ENCODE measurements at places on chromosomes 2 and 18. TPM values are rescaled to one million over a fixed set of nuclear protein-coding genes. Genes with fewer than 3 reads are reported as not detected.

The UBXN2A gene
- total RNA-seq = 11.0 TPM

DNA sequence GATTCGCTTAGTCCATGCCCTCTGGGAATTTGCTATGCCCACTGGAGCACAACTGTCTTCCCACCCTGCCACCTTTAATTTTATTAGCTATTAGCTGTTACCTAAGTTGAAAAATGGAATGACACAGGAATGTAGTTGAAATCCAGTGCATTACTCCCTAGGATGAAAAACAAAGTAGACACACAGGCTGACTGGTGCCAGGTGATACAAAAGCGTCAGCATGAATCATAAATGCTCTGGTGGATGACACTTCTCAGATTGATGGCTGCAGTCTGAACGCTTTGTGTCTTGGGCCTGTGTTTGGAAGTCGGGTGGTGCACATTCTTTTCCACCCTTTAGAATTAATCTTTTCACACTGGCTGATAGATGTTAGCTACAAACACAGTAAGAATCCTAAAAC, 802.0 kb downstream of the DCC start:
- no peaks in the 10 kb centered on the region for H3K4me1 ChIP-seq
- H3K27ac ChIP-seq = no peak overlapping the region
- H3K4me3 ChIP-seq = no peak overlapping the region
- H3K27me3 ChIP-seq = no peaks in the 10 kb centered on the region
- H3K36me3 ChIP-seq = no peaks in the 10 kb centered on the region
- DNase-seq = no peak

The KYNU gene
- 0.75 TPM for total RNA-seq

- H3K36me3 ChIP-seq = no peaks in the 10 kb centered on the region
- no peak overlapping the region for H3K27ac ChIP-seq
- H3K4me3 ChIP-seq = no peak overlapping the region
- H3K27me3 ChIP-seq = no peaks in the 10 kb centered on the region
These were observed 97.5 kb downstream of the TFCP2L1 start for GRCh38 chr2:121187351-121187981.

GRCh38 chr2:341017-341542, 53.2 kb upstream of the ALKAL2 start:
- no peaks in the 10 kb centered on the region for H3K27me3 ChIP-seq
- no peak overlapping the region for H3K27ac ChIP-seq
- H3K4me3 ChIP-seq = no peak overlapping the region

GRCh38 chr2:172252154-172252553, 149.5 kb upstream of the DLX2 start:
- H3K4me3 ChIP-seq = no peak overlapping the region
- no peaks in the 10 kb centered on the region for H3K36me3 ChIP-seq
- H3K27ac ChIP-seq = no peak overlapping the region
- H3K27me3 ChIP-seq = no peaks in the 10 kb centered on the region
- H3K4me1 ChIP-seq = peaks cover 7% of the 10 kb centered on the region

DNA sequence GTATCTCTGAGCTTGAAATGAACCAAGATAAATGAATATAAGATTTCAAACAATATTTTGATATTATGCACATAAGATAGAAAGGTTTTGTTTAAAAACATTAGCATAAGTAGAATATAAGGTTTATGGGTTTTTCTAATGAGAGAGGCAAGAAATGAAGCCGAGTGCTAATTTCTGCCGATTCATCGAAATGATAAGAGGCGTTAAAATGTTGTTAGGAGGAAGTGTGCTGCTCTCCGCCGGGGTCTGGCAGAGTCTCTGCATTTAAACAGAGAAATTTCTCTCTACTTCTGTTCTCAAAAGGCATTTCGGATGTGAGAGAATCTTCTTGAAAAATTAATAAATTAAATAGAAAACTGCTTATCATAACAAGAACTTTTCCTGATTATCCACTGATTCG, 83.6 kb downstream of the MRPS9 start:
- H3K27me3 ChIP-seq = no peaks in the 10 kb centered on the region
- DNase-seq = no peak
- no peaks in the 10 kb centered on the region for H3K36me3 ChIP-seq
- H3K4me1 ChIP-seq = peaks cover 3% of the 10 kb centered on the region
- no peak overlapping the region for H3K27ac ChIP-seq

- H3K36me3 ChIP-seq = no peaks in the 10 kb centered on the region
- no peak overlapping the region for H3K4me3 ChIP-seq
- H3K27me3 ChIP-seq = no peaks in the 10 kb centered on the region
- H3K27ac ChIP-seq = no peak overlapping the region
- H3K4me1 ChIP-seq = no peaks in the 10 kb centered on the region
These were observed 329.4 kb upstream of the LYPD1 start for GRCh38 chr2:132999421-132999820.

GRCh38 chr18:35038881-35039491, 2.2 kb upstream of the MAPRE2 start:
- H3K27me3 ChIP-seq = no peaks in the 10 kb centered on the region
- peak; percentile 97 for DNase-seq
- H3K4me3 ChIP-seq = peak overlapping the region; percentile 47

GRCh38 chr2:150997066-150997465, 264.6 kb downstream of the RBM43 start:
- H3K4me3 ChIP-seq = no peak overlapping the region
- H3K36me3 ChIP-seq = no peaks in the 10 kb centered on the region
- H3K4me1 ChIP-seq = no peaks in the 10 kb centered on the region

GRCh38 chr18:8794156-8794933, 89.0 kb downstream of the MTCL1 start:
- DNase-seq = no peak
- H3K27ac ChIP-seq = no peak overlapping the region
- H3K27me3 ChIP-seq = no peaks in the 10 kb centered on the region
- H3K4me1 ChIP-seq = no peaks in the 10 kb centered on the region
- H3K36me3 ChIP-seq = no peaks in the 10 kb centered on the region

- no peak overlapping the region for H3K4me3 ChIP-seq
- no peak overlapping the region for H3K27ac ChIP-seq
- DNase-seq = no peak
- peaks cover 10% of the 10 kb centered on the region for H3K4me1 ChIP-seq
These were observed 7.0 kb upstream of the SATB2 start for GRCh38 chr2:199464606-199465352.

The RIOK3 gene
- total RNA-seq = 25.1 TPM

GRCh38 chr2:172834881-172835280, 99.2 kb downstream of the RAPGEF4 start:
- H3K36me3 ChIP-seq = no peaks in the 10 kb centered on the region
- H3K4me3 ChIP-seq = no peak overlapping the region

DNA sequence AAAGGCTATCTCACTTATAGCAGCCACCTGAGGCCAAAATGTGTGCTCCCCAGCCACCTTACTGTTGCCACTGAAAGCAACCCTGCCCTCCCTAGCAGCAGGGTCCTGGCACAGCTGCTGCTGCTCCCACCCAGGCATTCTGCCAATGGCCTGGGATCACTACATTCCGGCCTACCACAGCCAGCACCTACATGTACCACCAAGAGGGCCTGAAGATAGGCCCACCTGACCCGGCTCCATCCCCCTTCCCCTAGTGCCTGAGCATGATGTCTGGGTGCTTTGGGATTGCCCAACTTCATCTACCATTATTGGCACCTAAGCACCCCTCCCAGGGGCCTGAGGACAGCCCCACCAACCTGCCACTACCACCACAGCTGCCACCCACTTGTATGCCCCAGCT, 34.6 kb upstream of the PAX3 start:
- no peaks in the 10 kb centered on the region for H3K4me1 ChIP-seq
- no peak overlapping the region for H3K4me3 ChIP-seq
- H3K27me3 ChIP-seq = no peaks in the 10 kb centered on the region
- H3K27ac ChIP-seq = no peak overlapping the region
- no peaks in the 10 kb centered on the region for H3K36me3 ChIP-seq

The KHK gene
- total RNA-seq = 3.5 TPM

DNA sequence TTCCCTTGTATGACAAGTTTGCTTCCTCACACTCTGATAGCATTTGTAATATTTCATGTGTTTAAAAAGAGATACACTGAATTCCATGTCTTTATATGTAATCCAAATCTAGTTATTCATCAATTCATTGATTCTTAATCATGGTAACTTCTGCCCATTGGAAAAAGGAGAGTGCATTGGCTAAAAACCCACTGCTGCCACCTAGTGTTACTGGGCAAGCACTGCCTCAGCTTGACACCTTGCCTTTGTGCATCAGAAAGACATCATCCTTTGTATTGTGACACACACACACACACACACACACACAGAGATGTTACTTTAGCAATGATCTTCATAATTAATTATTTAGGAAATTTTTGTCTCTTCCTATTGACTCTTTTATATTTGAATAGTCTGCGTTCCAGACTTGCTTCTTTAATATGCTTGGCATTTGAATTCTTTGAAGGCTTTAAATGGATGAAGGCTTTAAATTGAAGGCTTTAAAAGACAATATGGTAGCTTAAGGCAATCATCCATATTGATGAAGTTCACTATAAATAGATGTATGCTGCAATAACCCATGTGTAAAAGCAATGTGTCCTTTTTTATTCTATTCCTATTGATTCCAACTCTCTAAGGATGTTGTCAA, 414.2 kb upstream of the CHST9 start:
- H3K27ac ChIP-seq = no peak overlapping the region
- peaks cover 16% of the 10 kb centered on the region for H3K4me1 ChIP-seq
- peak; percentile 83 for DNase-seq
- no peaks in the 10 kb centered on the region for H3K36me3 ChIP-seq
- no peaks in the 10 kb centered on the region for H3K27me3 ChIP-seq
- no peak overlapping the region for H3K4me3 ChIP-seq

- H3K4me1 ChIP-seq = peaks cover 24% of the 10 kb centered on the region
- no peak overlapping the region for H3K4me3 ChIP-seq
- DNase-seq = no peak
- H3K27ac ChIP-seq = no peak overlapping the region
- H3K36me3 ChIP-seq = no peaks in the 10 kb centered on the region
- H3K27me3 ChIP-seq = no peaks in the 10 kb centered on the region
These were observed 32.7 kb upstream of the ZDBF2 start for GRCh38 chr2:206241736-206242135.

GRCh38 chr2:96397756-96398530, 62.4 kb downstream of the NCAPH start:
- H3K4me3 ChIP-seq = no peak overlapping the region
- H3K27ac ChIP-seq = no peak overlapping the region
- no peak for DNase-seq
- H3K36me3 ChIP-seq = no peaks in the 10 kb centered on the region
- H3K4me1 ChIP-seq = no peaks in the 10 kb centered on the region

DNA sequence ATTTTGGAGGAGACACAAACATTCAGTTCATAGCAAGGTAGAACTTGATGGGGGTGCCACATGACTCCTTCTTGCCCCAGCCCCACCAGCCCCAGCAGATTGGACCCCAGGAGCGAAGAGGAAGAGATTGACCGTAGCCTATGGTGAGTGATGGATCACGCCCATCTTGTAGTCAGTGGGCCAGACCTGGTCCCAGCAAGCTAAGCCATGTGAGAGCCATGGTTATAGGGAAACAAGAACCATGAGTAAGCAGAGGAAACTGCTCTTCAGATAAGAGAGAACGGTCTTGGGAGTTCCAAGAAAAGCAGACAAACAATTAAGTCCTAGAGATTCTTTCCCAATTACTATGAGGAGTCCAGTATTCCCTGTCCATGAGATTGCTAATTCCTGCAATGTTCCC, 4.6 kb upstream of the TCF4 start:
- H3K27me3 ChIP-seq = no peaks in the 10 kb centered on the region
- no peaks in the 10 kb centered on the region for H3K36me3 ChIP-seq
- peaks cover 5% of the 10 kb centered on the region for H3K4me1 ChIP-seq
- no peak for DNase-seq
- H3K27ac ChIP-seq = no peak overlapping the region
- no peak overlapping the region for H3K4me3 ChIP-seq

DNA sequence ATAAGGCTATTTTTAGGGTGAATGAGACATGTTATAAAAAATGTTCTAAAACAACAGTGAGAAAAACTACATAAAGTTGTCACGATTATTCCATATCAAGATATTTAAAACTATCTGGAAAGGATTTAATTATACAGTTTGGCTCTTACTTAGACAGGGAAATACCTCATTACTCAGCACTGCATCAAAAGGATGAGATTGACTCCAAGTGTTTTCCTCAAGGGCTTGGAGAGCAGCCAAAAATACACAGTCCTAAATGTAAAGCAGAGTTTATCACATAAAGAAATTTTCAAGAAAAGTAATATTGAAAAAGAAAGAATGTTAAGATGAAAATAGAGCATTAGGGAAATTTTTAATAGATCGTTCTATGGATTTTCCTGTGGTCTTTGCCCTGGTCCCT, 285.5 kb upstream of the NETO1 start:
- DNase-seq = no peak
- no peak overlapping the region for H3K4me3 ChIP-seq
- H3K36me3 ChIP-seq = no peaks in the 10 kb centered on the region
- no peaks in the 10 kb centered on the region for H3K4me1 ChIP-seq
- H3K27ac ChIP-seq = no peak overlapping the region

DNA sequence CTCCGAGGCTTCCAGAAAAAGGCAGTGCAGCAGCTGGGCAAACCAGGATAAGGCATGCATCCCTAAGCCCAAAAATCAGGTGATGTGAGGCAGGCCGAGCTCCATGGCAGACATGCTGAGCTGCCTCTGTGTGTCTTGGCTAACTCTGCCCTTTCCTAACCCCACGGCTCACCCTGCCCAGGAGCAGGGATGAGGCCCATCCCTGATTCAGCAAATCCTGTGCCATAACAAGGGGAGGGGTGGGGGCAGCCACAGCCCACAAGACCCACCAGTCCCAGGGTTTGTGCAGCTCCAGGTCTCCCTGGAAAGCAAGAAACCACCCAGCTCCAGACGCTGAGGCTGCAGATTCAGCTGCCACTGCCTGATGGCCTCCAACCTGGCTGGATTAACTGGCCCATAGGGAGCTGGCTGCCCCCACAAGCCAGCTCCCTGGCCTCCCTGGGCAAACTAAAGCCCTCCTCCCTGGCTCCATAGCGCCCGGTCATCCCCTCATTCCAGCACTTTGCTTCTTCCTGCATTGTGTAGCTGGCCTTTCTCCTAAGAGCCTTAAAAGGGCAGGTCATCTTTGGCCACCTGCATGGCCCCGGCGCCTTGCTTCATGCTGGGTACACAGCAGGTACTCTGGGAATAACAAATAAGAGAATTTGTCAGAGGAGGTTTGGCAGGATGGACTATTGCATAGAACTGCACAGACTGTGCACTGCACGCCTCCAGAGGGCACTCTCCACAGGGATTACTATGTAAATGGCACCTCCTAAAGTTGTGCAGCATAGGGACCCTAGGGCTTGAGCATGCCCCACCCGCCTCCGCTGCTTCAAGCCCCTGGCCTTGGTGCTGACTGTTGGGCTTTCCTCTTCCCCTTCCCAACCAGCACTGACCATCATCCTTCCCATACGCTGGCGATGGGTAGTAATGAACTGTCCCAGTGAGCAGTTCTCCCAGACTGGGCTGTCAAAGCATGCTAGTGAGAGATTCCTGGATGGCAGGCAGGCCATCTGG, 10.7 kb downstream of the STEAP3 start:
- H3K36me3 ChIP-seq = no peaks in the 10 kb centered on the region
- no peak overlapping the region for H3K4me3 ChIP-seq
- H3K27me3 ChIP-seq = no peaks in the 10 kb centered on the region
- peaks cover 24% of the 10 kb centered on the region for H3K4me1 ChIP-seq
- H3K27ac ChIP-seq = no peak overlapping the region

The GALNT13 gene
- total RNA-seq = not detected

The XDH gene
- total RNA-seq = not detected

The BMP10 gene
- total RNA-seq = not detected
